NCI-H1417 treated with DMSO at 0.1 percent for 48 hours (cell line): ENCODE measurements at places on chromosomes 7 and 10.

DNA sequence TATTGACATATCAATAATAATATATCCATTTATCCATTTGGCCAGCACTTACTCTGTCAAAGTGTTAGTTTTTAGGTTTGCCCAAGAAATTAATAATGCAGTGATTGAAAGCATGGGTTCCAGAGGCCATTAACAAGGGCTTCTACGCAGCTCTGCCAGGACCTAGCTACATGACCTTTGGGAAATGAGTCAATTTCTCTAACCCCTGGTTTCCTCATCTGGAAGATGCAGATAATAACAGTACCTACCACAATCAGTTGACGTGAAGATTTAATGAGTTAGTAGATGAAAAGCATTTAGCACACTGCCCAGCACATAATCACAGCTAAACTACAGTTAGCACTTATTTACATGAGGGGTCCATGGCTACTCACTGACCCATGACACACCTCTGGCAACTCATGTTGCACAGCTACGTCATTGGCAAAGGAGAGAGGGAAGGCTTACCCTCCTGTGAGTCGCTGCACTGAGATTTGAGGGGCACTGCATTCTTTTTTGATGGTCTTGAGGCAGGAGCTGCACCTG is 263.7 kb downstream of the PLXNA4 start:
- no peak for DNase-seq

- DNase-seq = no peak
Observed at GRCh38 chr10:62634576-62634975, 169.9 kb upstream of the ADO start.

- no peak for DNase-seq
Observed at GRCh38 chr7:150356265-150356897, 12.2 kb upstream of the REPIN1 start.

DNA sequence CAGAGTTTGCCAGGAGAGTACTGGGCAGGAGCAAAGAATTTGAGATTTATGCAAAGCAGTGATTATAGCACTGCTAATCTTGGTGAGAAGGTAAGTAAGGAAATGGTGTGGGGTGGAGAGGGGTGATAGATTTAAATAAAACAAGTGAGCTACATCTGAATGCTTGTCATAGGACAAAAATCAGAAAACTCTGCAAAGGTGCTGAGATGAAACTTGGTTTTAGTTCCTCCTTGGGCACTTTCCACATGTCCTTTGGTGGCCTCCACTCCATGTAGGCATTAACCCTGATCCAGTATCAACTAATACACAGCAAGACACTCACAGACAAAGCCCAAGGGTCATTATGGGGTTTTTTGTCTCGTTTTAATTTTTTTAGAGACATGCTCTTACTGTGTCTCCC is 25.7 kb upstream of the FAM107B start:
- no peak for DNase-seq

DNA sequence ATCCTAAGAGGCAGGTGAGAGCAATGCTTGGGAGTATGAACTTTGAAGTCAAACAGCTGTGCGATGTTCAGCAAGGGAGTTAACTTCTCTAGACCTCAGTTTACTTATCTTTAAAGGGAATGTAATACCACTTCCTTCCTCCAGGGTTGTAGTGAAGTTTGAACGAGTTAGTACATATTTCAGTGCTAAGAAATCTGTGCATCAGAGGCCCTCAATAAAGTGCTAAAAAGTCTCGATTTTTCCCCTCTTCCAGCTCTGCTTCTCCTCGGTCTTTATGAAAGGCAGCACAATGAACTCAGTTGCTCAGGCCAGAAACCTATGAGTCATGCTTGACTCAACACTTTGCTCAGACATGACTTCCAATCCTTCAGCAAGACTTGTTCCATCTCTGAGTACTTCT is 418.9 kb downstream of the MDFIC start:
- no peak for DNase-seq

DNA sequence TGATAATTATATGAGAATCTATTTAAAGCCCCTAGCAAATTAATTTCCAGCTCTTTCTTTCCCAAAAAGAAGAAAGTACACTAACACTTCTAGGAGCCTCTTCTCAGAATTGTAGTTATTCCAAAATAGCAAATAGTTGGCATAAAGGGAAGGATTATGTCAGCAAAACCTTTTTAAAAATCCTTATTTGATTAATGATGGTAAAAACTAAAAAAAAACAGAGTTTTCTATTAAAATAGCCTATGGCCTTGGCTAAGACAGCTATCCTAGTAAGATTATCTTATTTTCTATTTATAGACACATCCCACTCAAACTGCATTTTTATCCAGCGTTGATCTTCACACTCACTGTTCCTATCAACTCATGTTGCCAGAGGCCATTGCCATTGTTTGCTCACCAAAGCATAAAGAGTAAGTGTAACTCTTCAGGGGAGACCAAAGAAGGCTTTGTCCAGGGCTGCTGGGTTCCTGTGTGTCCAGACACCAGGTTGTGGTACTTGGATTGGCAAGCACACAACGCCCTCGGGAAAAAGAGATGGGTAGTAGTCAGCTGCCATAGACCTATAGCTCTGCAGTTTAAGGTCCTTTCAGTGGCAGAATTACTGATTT is 31.5 kb downstream of the ACTA2 start:
- DNase-seq = no peak

DNA sequence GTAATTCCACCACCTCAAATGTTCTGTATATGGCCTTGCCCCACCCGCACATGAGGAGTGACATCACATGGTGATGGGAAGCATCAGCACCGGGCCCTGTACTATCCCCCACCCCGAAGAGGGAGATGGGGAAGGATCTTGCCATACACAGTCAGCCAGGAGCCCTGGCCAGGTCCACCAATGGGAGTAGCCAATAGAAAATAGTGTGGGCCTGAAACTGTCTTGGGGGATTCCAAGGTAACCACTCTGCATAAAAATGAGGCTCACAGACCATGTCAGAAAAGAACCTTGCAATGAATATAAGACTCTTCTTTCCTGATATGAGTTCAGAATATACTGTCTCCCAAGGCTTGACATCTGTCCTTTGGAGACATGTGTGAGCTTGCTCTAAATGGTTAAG is 51.1 kb downstream of the ADRB1 start:
- no peak for DNase-seq

DNA sequence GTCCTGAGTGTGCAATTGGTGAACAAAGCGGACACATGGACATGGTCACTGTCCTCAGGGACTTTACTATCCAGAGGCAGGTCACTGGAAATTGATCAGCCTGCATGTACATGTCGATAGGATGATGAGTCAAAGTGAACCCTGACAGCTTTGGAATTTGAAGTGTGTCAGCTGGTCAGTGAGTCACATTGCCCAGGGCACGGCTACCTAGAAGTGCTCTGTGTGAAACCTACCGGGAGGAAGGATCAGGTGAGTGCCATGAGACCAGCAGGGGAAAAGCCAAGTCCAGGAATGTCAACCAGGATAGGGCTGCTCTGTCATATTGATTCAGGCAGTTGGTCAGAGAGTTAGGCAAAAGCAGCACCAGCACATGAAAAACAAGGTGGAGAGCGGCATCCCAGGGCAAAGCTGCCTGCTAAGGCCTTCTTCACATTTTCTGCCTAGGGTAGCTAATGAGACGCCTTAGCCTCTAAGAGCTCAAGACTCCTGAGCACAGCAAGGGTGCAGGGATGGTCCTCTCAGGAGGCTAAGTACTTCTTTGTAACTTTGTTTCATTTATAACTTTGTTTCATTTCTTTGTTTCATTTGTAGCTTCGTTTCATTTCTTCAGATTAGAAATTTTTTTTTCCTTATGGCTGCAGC is 19.4 kb upstream of the PDCD4 start:
- no peak for DNase-seq

DNA sequence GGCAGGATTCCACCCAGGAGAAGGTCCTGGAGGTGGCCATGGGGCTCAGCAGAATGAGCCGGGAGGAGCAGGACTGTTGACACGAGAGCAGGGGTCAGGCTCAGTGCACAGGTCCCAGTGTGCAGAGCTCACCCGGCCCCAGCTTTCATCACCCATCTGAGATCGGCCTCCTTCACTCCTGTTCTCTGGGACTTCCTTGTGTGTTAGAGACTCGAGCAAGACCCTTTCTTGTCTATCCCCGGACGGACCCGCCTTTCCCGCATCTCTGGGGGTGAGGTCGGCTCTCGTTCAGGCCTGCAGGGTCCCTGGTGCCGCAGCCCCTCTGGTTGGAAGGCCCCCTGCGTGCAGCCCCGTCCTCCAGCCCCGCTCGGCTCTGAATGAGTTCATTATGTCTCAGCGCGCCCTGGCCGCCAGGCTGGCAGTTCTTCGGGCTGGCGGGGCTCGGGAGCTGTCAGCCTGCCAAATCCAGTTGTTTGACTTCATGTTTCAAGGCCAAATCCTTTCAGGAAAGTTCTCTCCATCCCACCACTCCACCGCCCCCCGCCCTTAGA is 127.9 kb downstream of the LHPP start:
- DNase-seq = no peak

GRCh38 chr7:74038194-74038961 is 10.4 kb downstream of the ELN start:
- DNase-seq = no peak

- DNase-seq = no peak
Observed at GRCh38 chr10:118209215-118209614, 132.9 kb downstream of the FAM204A start.
